ENCODE measurements at places on chromosomes 4 and X. TPM values are rescaled to one million over a fixed set of nuclear protein-coding genes. Genes with fewer than 3 reads are reported as not detected.

Gene COL4A6
- 27.5 TPM for total RNA-seq

Gene ALB
- total RNA-seq: not detected

Gene FBXO8
- total RNA-seq: 23.0 TPM

Gene RBMXL3
- total RNA-seq: not detected

Gene TRPC5OS
- not detected for total RNA-seq

Gene PHEX
- 1.2 TPM for total RNA-seq

Gene PHOX2B
- total RNA-seq: not detected

Gene UGT2A1
- total RNA-seq: not detected

All from hair follicular keratinocyte (primary cell).